ENCODE measurements at places on chromosomes 16 and 17.

DNA sequence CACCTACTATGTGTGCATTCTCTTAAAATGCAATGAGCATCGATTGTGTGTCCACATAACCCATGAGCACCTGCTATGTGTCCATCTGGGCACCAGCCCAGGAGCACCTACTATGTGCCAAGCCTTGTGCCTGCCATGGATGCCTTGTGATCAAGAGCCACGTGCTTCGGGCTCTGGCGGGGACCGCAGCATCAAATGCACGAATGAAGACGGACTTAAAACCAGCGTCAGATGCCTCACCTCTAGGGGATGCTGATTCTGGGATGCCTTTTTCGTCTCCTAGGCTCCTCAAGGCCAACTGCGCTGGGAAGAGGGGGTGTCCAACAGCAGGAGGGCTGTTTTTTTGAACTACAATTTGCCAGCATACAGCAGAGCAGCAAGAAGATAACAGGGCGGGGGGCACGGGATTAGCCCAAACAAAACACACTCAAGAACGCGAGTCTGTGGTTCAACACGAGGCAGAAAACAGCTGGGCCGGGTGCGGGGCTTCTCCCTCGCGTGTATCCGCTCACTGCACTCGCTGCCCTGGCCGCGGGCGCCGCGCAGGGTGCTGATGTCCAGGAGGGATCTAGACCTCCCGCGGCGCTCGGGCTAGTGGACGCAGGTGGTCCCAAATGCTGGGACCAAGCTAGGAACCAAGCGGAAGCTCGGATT, 1.2 kb upstream of the GLIS2 start:
- no peak for DNase-seq

DNA sequence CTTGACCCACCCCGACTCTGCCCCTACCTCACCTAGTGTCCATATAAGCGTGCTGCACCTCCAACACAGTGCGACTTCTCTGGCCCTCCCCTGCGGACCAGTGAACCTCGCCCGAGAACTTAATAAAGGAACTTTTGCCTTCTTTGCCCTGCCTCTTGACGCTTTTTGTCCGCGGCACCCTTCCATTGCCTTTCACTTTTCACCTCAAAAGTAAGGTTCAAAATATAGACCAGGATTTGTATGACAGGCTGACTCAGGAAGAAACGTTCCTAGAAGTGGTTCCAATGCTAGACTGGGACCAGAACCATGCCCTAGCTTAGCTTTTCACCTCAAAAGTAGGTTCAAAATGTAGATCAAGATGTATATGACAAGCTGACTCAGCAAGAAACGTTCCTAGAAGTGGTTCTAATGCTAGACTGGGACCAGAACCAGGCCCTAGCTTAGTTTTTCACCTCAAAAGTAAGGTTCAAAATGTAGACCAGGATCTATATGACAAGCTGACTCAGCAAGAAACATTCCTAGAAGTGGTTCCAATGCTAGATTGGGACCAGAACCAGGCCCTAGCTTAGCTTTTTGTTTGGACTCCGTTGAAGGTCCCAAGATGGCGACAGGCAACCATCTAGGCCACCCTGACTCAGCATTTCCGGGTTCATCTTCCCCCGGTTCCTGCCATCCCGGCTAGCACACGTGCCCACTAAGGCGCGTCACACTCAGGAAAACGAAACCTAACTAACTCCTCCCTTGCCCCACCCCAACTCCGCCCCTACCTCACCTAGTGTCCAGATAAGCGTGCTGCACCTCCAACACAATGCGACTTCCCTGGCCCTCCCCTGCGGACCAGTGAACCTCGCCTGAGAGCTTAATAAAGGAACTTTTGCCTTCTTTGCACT, 51.0 kb upstream of the TMEM97 start:
- no peak for DNase-seq

DNA sequence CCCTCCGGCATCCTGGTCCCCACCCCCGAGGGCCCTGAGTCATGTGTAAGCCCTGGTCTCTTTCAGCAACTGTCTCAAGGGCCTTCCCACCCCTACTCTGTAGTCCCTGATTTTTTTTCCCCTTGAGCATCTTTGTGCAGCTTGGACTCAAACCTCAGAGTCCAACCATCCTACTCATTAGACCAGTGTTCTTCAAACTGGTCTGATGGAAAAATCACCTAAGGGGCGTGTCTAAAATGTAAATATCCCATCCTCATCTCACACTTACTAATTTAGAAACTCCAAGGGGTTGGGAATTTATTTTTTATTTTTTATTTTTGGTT, 624 bp downstream of the G6PC3 start:
- DNase-seq: no peak

- no peak for DNase-seq
Observed at GRCh38 chr16:7336742-7337141, 4.1 kb downstream of the RBFOX1 start.

- DNase-seq: no peak
Observed at GRCh38 chr17:48611681-48612455, 1.1 kb upstream of the HOXB7 start.

GRCh38 chr16:13977177-13977576, 57.2 kb downstream of the ERCC4 start:
- DNase-seq: no peak

DNA sequence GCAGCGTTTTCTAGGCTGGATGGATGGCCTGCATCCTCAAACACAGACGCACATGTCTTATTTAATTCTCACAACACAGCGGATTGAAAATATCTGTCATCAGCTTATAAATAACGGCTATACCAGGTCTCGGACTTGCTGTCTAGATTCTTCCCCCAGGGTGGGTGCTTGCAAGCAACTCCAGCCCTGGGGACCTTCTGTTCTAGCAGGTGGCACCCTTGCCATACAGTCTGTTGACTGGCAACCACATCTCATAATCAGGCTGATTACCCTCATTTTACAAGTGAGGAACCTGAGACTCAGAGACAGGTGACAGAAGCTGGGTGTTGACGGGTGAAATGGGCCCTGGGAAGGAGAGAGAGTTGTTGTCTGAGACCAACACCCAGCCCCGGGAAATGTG, 16.2 kb upstream of the SEZ6 start:
- DNase-seq: no peak

DNA sequence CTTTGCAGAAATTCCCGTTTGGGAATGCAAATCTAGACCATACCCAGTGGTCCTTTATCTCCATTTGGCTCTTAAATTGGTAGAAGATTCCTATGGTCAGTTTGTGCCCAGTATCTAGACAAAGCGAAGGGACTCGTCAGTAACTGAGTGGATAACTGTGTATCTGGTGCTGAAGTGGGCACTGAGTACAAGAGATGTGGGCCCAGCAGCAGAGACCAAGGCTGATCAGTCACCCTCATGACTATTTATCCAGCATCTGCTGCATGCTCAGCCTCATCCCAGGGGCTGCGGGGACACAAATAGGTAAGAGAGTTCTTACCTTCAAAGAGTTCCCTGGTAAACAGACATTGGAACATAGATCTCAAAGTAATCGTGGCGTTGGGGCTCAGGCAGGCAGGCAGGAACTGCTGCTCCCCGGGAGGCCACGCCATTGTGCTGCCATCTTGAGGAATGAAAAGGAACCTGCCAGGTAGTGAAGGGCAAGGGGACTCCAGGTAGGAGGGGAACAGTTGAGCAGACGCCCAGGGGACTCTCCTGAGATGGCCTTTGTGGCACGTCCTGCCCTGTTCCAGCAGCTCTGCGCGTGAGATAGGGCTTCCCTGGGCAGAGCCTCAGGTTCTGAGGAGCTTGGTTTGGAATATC, 10.3 kb downstream of the NT5M start:
- DNase-seq: no peak

DNA sequence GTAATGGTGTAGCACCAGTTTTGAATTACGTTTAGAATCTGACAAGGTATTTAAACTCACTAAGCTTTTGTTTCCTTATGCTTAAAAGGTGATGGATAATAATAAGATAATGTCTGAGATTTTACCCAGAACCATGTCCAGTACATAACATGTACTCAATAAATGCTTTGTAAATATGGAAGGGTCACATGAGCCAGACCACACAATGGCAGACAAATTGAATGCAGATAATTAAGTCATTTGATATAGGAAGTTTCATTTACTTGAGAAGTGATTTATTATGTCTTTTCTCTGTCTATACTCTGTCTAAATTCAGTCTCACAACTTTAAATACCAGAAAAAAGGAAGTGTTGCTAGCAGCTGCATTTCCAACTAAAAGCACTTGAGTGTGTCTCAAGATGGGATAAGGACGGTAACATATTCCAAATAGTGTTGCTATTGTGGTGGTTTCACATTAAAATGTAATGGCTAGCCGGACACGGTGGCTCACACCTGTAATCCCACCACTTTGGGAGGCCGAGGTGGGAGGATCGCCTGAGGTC, 52.5 kb upstream of the DHX40 start:
- no peak for DNase-seq

- DNase-seq: no peak
Observed at GRCh38 chr16:261031-261691, 14.6 kb downstream of the RGS11 start.

Data from stimulated activated CD8-positive, alpha-beta memory T cell treated with anti-CD3 and anti-CD28 coated beads, Interleukin-15, amount 100 ng/mL, for 24 hours (primary cell).